Lung microvascular endothelial cell (primary cell): ENCODE measurements at places on chromosomes 16 and 17.

DNA sequence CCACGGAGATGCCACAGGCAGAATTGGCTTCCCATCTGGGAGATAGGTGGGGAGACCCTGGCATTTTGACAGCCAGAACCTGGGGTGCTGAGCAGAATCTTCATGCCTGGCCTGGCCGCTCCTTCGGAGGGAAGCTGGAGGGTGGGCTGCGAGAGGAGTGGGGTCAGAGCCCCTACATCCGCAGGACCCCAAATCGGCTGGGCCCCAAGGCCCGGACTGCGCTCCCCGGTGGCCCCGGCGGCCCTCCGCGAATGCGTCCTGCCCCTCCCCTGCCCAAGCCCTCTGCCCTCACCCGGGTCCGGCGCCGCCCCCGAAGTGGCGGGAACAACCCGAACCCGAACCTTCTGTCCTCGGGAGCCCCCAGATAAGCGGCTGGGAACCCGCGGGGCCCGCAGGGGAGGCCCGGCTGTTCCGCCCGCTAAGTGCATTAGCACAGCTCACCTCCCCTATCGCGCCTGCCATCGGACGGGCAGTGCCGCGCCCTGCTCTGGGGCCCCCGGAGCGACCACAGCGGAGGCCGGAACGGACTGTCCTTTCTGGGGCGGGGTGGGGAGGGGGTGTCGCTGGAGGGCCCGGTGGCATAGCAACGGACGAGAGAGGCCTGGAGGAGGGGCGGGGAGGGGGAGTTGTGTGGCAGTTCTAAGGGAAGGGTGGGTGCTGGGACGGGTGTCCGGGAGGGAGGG lies 850 bp upstream of the PNMT start:
- no peak for DNase-seq

GRCh38 chr17:28949185-28950016 lies 1.9 kb downstream of the PHF12 start:
- peak; percentile 45 for DNase-seq

GRCh38 chr17:75061618-75062017 lies 14.6 kb downstream of the KCTD2 start:
- no peak for DNase-seq

GRCh38 chr17:80794281-80795089 lies 197.2 kb upstream of the CHMP6 start:
- DNase-seq = no peak

DNA sequence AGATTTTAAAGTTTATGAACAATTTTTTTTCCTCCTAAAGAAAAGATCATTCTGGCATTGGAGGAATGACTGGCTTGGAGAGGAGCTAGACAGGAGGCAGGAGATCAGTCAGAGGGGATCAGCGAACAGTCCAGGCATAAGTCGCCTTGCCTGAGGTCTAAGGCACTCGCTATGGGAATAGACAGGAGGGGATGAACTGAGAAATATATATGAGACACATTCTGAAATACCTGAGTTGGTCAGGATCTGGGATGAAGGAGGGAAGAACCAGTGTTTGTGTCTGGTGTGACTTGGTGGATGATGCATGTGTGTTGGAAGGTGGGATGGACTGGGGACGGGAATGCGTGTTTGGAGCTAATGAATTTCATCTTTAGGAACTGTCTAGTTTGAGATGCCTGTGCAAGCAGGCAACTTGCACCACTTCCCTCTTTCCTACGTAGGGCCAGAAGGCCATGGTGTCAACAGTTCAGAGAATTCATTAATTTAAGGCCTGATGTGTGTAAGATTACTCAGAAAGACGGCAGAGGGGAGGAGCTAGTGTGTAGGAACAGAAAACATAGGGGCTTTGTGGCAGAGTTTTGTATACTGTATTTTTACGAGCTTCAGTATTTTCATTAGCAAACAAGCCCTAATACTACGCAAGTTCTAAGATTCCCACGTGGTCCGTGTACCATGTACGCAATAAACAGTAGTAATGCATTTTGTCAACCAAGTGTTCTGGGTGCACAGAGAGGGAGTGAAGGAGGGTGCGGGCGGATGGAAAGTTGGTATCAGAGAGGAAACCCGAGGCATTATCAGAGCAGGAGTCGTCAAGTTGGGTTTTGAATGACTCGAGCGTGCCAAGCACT lies 825 bp downstream of the HEATR6 start:
- peak; percentile 23 for DNase-seq

GRCh38 chr16:30744183-30744582 lies 4.0 kb upstream of the PHKG2 start:
- no peak for DNase-seq

- DNase-seq = peak; percentile 71
Observed at GRCh38 chr16:66511602-66512271, 38.2 kb downstream of the TK2 start.

DNA sequence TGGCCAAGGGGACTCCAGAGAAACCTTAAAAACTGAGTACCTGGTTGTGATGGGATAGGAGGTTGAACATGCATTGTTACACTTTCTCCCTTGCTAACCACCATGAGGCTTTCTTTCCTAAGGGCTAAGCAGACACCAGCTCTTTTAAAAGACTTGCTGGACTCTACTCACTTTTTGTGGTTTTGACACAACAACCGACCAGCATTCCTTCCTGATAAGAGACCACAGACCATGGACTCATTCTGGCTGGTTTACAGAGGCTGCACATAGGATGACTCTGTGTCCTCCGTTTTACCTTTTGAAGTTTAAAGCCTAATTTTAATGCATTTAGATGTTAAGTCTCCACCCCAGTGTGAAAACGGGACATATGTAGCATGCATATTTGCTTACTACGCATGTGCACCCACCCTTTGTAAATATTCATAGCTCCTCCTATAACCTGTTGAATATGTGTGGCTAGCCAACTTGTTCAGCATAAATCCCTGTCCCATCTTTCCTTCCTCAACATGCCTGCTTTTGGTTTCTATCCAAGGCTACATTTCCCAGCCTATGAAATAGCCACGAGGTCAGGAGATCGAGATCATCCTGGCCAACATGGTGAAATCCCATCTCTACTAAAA lies 475.9 kb downstream of the GRIN2A start:
- no peak for DNase-seq

- no peak for DNase-seq
Observed at GRCh38 chr16:1066584-1067172, 5.9 kb upstream of the SSTR5 start.

DNA sequence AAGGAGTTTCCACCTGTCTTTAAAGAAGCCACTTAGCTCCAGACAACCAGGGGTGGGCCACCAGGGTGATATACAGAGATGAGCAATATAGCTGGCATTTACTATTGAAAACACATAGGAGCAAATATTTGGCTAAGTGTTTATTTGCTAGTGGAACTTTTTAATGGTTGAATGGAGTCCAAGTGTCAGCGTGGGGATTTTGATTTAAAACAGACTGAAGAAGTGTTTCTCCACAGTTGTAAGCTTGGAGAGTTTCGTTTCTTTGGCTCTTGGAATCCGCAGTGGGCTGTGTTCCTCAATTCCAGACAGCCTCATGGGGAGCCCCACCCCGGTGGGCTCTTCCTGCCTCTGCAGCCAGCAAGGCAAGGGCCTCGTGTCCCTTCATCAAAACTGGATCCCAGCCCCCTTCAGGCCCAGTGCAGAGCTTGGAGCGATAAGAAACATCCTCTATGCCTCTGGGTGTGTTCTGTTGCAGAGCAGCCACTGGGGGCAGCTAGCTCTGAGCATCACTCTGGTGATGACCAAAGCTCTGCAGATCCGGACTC lies 36.1 kb downstream of the NOG start:
- DNase-seq = peak; percentile 5

- DNase-seq = no peak
Observed at GRCh38 chr17:3678095-3678820, 9.6 kb downstream of the EMC6 start.

DNA sequence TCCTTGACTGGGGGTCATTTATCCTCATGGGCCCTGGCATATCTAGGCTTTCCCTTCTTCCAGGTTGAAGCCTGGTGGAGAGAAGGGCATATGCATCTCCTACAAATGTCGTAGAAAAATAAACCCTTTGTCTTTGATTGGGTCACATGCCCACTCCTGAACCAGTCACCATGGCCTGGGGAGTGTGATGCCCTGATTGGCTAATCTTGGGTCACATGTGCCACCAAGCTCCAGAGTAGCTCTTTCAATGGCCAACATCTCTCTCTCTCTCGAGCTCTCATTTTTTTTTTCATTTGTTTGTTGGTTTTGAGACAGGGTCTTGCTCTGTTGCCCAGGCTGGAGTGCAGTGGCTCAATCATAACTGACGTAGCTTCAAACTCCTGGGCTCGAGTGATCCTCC lies 5.6 kb upstream of the XPO6 start:
- no peak for DNase-seq

DNA sequence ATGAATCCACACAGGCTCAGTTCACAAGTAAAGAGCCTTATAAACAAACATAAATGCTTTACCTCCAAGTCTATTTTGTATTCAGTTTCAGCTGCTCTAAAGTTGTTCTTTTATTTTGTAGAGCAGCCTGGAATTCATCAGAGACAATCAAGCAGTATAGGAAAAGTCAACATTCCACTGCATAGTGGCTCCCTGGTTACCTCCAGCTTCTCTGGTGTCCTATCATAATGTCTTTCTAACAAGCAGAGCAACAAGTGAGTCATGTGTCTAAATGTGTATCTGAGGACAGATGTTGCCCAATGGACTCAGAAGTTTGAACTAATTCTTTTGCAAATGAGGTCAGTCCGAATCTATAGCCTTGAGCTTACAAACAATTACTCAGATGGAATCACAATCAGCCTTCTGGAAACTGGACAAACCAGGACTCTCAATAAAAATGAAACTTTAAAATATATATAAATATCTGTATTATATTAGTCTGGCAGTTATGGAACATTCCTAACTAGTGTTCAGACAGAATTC lies 292.0 kb upstream of the TOM1L1 start:
- DNase-seq = no peak

- DNase-seq = peak; percentile 10
Observed at GRCh38 chr16:1102921-1103635, 7.0 kb upstream of the C1QTNF8 start.

GRCh38 chr17:29342158-29342765 lies 47.9 kb upstream of the TAOK1 start:
- no peak for DNase-seq

DNA sequence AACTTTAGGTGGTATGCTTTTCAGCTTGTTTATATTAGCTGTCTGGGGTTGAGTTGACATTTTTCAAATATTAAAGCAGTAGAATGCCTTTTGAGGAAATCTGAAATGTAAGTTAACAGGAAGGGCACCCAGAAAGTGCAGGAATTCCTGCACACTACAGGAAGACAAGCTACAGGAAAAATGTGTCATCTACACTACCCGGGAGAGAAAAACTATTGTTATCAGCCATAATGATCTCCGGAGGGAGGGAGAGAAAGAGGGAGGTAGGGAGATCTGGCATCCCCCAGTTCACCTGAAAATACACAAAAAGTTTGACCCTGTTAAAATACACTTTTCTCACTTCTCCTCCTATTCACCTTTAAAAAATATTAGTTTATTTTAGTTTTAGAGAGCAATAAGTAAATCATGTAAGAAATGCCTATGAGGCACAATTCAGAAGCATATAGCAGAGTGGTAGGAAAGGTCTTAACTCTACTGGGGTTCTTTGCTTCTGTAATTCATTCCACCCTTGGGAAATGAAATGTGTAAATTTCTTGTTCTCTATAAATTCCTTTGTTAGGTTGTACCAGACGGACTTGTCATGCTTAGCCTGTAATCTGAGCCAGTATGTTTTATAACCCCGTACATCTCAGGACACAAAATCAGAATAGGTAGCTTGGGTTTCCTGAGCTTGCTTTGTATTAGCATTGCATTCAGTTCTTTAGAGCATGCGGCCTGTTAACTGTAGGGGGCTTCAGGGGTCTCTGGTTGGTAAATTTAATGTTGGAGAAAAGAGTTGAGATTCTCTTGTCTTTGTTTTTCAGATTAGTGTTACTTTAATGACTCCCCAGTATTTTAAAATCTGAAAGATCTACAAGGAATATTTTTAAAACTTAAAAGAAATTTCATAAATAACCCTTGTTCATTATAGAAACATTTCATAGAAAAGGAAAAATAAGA lies 3.3 kb downstream of the MAP2K6 start:
- DNase-seq = peak; percentile 50

DNA sequence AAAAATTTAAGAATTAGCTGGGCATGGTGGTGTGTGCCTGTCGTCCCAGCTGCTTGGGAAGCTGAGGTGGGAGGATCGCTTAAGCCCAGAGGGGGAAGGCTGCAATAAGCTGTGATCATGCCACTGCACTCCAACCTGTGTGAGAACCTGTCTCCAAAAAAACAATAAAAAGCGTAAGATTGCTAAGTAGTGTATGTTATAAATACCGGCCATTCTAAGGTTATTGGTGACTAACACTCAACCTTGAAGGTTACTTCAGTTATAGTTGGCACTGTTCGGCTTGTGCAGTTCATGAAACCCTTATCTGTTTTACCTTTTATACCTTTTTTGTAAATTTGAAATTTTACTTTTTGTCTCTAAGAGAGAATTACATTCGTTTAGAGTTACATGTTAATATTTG lies 44.0 kb downstream of the PAFAH1B1 start:
- no peak for DNase-seq

GRCh38 chr17:12485361-12485906 lies 180.3 kb upstream of the MYOCD start:
- no peak for DNase-seq

GRCh38 chr16:89026121-89026612 lies 49.2 kb upstream of the CBFA2T3 start:
- no peak for DNase-seq

GRCh38 chr16:50173316-50173715 lies 20.2 kb downstream of the TENT4B start:
- peak; percentile 24 for DNase-seq

- DNase-seq = no peak
Observed at GRCh38 chr17:82865774-82866395, 26.1 kb upstream of the ZNF750 start.

DNA sequence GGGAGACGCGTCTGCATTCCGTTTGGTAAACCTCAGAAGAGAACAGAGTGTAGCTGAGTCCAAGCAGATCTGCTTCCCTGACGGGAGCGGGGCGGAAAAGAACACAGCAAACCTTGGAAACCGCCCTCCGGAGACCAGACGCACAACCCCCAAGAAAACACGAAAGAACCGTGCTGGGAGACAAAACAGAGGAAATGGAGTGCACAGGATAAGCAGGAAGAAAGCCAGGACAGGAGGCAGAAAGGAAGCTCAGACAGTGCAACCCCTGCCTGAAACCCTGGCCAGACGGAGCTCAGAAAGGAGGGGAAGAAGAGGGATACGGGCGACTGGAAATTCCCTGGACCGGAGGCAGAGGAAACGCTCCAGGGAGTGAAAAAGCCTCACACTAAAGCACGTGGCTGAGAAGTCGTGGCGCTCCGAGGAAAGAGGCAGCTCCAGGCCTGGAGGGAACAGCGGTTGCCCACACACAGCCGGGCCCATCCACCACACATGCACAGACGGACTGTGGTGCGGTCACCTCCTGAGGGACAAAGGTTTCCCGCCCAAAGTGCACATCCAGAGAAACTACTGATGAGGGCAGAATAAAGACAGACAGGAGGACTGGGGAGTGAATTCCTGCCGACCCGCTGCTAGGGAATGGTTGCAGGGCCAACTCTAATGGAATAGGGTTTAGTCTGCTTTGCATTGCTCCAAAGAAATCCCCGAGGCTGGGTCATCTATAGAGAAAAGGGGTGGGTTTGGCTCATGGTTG lies 10.2 kb downstream of the DPEP1 start:
- no peak for DNase-seq
